ENCODE measurements at places on chromosomes 2 and 18.

- DNase-seq = no peak
These were observed 124.2 kb downstream of the BCL2L11 start for GRCh38 chr2:111244864-111245263.

- DNase-seq = no peak
These were observed 43.2 kb upstream of the ITPRID2 start for GRCh38 chr2:181848261-181848886.

DNA sequence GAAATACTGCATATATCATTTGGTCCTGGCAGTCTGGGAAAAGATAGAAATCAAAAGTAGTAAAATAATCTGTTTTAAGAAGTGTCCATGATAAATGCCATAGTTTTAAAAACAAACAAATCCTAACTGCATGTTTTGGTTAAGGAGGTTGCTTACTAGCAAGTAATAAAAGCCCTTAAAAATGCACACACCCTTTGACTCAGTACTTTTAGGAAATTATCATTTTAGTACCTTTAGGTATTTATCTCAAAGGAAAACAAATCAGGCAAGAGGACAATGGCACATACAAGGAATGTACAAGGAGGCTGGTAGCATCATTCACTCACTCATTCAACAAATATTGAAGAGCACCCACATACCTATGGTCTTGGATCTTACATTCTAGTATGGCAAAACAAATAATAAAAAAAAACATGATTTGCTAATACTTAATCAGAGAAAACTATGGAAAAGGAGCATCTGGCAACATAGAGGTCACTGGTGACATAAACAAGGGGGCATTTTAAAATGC, 67.6 kb downstream of the OLA1 start:
- DNase-seq = no peak

- DNase-seq = no peak
These were observed 162.1 kb downstream of the ARL4C start for GRCh38 chr2:234334756-234335155.

DNA sequence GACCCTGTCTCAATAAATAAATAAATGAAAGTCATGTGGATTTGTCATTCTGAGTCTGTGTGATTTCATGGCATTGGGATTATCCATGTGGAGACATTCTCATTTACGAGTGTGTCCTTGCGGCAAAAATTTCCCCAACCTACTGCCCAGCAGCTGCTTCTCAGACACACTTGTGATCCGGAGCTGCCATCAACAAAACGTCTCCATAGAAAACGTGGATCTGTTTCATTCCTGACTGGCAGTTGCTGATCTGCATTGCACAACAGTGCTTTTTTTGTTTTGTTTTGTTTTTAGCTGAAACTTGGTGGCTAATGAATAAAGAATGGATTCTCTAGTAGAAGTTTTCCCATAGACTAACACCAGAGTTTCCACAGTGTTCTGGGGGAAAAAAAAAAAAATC, 74.7 kb downstream of the TGIF1 start:
- DNase-seq = no peak

DNA sequence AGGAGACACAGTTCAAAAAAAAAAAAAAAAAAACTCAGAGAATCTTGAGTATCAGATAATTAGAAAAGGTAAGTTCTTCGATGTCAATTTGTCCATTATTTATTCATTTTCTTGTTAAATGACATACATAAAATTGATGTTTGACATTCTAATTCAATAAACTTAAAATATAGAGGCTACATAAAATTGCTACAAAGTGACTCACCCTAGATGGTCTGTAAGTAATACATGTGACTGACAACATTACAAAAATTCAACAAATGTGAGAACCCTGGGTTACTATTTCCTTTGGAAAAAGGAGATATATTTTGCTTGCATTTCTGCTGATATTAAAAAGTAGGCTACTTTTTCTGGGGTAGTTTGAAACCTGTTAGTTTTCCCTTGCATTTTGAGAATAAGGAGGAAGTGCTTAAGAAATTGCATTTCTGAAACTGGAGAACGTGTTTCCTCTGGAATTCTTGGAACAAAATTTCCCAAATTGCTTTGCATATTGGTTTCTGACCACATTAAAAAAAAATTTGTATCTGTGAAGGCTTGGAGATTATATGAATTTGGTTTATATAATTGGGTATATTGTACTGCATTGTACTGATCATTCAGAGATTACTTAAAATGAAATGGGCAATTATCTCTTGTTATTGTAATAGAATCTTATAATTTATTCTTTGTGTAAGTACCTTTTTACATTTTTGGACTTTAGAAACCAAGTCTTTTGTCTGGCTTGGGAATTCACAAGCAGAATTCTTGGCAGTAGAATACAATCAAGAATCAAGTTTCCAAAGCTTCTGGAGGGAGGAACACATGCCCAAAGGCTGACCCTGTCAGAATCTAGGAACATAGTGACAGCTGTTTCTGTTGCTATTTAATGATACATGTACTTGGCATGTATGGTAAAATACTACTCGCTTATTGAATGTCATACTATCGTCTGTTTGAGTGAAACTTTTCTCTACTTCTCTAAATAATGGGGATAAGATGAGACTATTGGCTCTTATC, 106.1 kb downstream of the DSEL start:
- DNase-seq = no peak

- DNase-seq = no peak
These were observed 70.0 kb downstream of the ACSL3 start for GRCh38 chr2:222930862-222931261.

GRCh38 chr2:112095681-112096080, 40.6 kb downstream of the TMEM87B start:
- DNase-seq = no peak

- DNase-seq = no peak
These were observed 1.3 kb downstream of the ATL2 start for GRCh38 chr2:38375696-38376345.

GRCh38 chr2:148882051-148882450, 7.0 kb downstream of the KIF5C start:
- no peak for DNase-seq

DNA sequence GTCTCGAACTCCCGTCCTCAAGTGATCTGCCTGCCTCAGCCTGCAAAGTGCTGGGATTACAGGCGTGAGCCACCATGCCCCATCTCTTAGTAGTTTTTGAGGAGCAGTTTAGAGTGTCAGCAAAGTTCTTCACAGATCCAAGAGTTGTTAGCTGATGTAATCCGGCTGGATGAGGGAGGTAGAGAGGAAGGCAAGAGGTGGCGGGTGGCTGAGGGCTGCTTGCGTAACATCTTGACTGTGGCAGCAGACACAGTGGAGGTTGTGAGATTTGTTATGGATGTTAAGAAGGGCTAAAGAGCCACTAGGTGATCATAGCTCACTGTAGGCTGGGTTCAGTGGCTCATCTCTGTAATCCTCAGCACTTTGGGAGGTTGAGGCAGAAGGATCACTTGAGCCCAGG, 19.5 kb upstream of the FAM136A start:
- DNase-seq = no peak

DNA sequence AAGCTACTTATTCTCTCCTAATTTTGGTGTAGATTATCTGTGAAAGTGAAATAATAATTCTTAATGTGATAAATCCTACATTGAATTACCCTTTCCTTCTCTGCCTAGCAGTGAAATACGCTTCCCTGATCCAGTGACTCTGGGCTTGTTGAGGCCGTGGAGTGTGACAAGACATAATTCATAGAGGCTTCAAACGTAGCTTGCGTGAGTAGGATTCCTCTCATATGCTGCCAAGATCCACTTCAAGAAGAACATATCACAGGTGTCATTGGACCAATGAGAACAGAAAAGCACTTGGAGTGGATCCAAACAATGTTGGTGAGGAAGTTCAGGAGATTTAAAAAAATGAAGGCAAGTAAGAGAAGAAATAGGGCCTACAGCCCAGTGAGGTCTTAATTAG, 221.3 kb upstream of the TMEFF2 start:
- DNase-seq = no peak

DNA sequence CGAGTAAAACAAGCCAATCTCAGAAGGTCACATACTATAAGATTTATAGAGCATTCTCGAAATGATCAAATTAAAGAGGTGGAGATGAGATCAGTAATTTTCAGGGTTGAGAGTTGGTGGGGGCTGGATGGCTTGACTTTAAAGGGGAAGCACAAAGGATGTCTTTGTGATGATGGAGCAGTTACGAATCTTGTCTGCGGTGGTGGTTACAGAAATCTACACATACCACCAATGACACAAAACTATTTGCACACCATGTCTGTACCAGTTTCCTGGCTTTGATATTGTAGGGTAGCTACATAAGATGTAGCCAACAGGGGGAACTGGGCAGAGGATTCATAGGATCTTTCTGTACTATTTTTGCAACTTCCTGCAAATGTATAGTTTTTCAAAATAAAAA, 190.6 kb upstream of the SMIM21 start:
- DNase-seq = no peak

All from AG04450 (cell line).